Ascending aorta (tissue), 2 donors: ENCODE measurements at places on chromosomes 5 and 9.

- H3K27me3 ChIP-seq: no peaks in the 10 kb centered on the region
- peaks cover 17% of the 10 kb centered on the region for H3K36me3 ChIP-seq
- H3K4me3 ChIP-seq: peak within 1 kb of the TSS; percentile 71
- peak within 1 kb of the TSS; percentile 76 for H3K27ac ChIP-seq
- DNase-seq: peak; percentile 82
- peaks cover 12% of the 10 kb centered on the region for H3K4me1 ChIP-seq
Observed at GRCh38 chr5:442335-443238, at the start of gene EXOC3. Gene EXOC3 (plus strand): TSS chr5:443176. CDS start chr5:446206, 3,030 bp downstream.

GRCh38 chr5:91641730-91642350 is 258.7 kb upstream of the ARRDC3 start:
- no peaks in the 10 kb centered on the region for H3K4me1 ChIP-seq
- H3K36me3 ChIP-seq: no peaks in the 10 kb centered on the region
- no peak overlapping the region for H3K27ac ChIP-seq
- no peak for DNase-seq
- no peaks in the 10 kb centered on the region for H3K27me3 ChIP-seq
- H3K4me3 ChIP-seq: no peak overlapping the region

GRCh38 chr5:136022965-136023364 is 5.8 kb upstream of the TGFBI start:
- DNase-seq: peak; percentile 39
- H3K36me3 ChIP-seq: no peaks in the 10 kb centered on the region
- no peak overlapping the region for H3K4me3 ChIP-seq

DNA sequence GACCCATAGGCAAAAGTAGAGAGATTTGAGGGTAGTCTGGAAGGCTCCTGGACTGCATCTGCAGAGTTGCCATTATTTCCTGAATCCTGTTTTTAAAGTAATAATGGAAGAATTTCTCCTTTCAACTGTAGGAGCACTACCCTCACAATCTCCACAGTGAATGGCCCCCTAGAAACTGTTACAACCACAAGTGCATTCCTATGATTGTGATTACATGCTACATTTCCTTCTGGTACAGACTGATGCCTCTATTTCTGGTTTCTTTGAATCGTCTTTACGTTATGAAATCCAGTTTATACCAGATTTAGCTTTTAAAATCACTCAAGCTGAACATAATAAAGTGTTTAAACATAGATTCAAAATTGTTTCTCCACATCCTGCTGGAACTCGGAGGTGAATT is 49.4 kb downstream of the FRMPD1 start:
- no peaks in the 10 kb centered on the region for H3K36me3 ChIP-seq
- no peak for DNase-seq
- no peak overlapping the region for H3K27ac ChIP-seq

- no peak overlapping the region for H3K4me3 ChIP-seq
- H3K27me3 ChIP-seq: no peaks in the 10 kb centered on the region
- H3K4me1 ChIP-seq: no peaks in the 10 kb centered on the region
- no peak for DNase-seq
Observed at GRCh38 chr9:28082671-28083070, 509.4 kb upstream of the C9orf72 start.

- H3K4me1 ChIP-seq: no peaks in the 10 kb centered on the region
- no peak overlapping the region for H3K4me3 ChIP-seq
- H3K27me3 ChIP-seq: no peaks in the 10 kb centered on the region
- no peak for DNase-seq
- no peaks in the 10 kb centered on the region for H3K36me3 ChIP-seq
- H3K27ac ChIP-seq: no peak overlapping the region
Observed at GRCh38 chr5:74390822-74391221, 249.7 kb downstream of the ENC1 start.

DNA sequence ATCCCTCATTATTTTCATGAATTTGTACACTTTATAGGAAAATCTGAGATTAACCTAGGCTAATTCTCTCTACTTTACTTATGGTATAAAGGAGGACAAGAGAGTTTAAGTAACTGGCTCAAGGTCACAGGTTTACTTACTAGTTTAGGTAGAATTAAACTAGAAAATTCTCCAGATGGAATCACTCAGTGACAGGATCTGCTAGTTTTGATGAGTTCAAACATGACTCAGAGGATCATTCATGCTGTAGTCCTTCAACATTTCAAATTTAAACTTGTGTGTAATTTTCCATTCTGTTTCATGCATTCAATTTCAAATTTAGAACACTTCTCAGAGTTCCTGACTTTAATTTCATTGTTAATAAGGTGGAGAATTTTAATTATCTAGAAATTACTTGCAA is 485.7 kb upstream of the TUSC1 start:
- no peaks in the 10 kb centered on the region for H3K36me3 ChIP-seq
- H3K27ac ChIP-seq: no peak overlapping the region
- no peak for DNase-seq
- H3K27me3 ChIP-seq: no peaks in the 10 kb centered on the region
